ENCODE measurements at places on chromosomes 7 and 10.
A peak's percentile ranks its signal among the peaks of the same experiment; 100 is the strongest.

DNA sequence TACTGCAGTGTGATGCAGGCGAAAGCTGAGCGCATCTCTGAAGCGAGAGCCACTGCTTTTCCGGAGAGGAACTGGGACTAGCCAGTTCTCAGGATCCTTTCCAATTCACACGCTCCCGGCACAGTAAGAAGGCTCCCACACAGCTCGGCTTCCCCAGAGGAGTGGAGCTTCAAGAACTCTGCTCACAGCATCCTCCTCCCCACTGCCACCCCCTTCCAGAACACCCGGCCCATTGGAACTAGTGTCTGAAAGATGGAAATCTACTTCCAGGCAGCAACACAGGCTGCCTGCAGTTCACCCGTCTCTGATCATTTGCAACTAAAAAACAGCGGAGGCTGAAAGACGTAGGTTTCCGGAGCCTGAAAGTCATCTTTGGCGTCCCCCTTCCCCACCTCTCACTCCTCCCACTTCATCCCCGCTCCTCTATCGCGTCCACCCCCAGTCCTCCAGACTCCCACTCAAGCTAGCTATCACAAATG is at the start of gene DGKB:
TSS of gene DGKB (minus strand) at position 163 of the 479 bp plus-strand sequence.
- peak; percentile 50 for DNase-seq

DNA sequence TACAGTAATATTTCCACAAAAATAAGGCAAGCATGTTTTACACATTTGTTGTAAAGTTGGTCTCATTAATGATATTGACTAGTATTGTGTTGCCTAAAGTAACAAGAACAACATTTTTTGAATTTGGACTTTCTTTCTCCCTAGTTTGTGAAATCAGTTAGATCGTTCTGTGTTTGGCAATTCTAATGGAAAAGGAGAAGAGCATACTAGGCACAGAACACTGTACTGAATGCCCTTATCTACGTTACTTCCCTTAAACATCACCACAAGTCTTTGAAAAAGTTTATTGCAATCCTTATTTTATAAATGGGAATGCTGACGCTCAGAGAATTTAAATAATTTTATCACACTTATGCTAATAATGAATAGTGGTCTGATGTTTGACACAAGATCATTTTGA is 372.2 kb downstream of the EXOC4 start:
- DNase-seq = no peak

DNA sequence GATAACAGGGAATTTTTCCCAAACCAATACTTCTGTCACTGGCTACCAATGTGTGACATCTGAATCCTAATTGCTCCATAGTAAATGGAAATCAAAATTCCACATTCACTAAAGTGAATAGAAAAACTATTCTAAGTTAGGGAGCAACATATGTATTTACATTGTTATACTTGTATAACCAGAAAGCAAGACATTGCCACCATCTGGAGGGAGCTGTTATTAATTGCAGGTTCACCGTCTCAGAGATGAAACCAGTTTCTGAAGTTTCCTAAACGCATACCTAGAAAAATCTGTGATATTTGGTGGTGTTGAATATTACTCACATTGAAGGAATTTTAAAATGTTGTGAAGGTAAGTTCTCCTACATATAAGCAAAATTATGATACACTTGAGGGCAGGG is 390.1 kb downstream of the NXPH1 start:
- no peak for DNase-seq

DNA sequence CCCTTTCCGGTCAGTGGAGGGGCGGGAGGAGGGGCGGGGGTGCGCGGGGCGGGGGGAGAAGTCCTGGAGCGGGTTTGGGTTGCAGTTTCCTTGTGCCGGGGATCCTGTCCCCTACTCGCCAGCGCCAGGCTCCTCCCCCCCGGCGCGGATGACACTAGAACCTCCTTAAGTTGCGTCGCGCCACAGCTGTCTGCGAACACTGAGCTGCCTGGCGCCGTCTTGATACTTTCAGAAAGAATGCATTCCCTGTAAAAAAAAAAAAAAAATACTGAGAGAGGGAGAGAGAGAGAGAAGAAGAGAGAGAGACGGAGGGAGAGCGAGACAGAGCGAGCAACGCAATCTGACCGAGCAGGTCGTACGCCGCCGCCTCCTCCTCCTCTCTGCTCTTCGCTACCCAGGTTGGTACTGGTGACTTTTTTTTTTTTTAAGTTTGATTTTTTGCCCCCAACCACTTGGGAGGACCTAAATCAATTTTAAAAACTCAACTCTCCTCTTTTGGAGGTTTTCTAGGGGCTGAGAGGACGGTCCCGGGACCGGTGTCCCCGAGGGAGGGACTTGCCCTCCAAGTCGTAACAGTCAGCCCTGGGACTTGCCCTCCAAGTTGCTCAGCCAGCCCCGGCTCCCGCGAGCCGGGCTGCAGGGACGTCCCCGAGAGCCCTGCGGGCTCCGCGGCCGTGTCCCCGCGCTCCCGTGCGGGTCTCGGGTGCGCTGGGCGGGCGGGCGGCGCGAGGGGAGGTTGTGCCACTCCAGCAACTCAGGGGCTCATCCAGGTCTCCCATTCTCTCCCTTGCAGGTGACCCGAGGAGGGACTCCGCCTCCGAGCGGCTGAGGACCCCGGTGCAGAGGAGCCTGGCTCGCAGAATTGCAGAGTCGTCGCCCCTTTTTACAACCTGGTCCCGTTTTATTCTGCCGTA is at the start of gene GATA3:
TSS of gene GATA3 (plus strand) at position 195 of the 914 bp plus-strand sequence. CDS start 968 bp downstream, outside the sequence.
- DNase-seq = peak; percentile 42

DNA sequence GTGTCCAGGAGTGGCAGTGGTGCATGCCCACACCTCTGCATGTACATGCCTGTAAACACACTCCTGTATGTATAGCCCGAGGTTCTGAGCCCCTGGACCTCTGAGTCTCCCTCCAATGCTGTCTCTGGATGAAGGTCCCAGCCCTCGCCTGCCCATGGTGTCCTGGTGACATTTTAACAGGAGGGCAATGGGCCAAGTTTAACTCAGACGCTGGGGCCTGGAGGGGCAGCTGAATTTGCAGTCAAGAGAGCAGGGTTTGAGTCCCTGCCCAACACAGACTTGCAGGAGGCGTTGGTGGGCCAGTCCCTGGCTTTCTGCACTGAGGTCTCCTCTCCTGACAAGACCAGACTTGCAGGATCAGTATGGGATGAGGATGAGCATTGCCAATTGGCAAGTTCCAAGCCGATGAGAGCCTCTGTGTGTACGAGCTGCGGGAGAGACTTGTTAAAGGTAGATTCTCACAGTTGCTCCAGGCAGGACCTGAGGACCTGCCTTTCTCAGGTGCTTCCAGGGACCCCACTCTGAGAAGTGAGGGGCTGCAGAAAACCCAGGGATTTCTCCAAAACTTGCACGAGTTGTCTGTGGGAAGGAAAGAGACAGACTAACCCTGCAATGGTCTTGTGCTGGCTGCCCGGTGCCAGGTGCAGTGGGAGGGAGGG is 141.9 kb downstream of the ELFN1 start:
- no peak for DNase-seq

DNA sequence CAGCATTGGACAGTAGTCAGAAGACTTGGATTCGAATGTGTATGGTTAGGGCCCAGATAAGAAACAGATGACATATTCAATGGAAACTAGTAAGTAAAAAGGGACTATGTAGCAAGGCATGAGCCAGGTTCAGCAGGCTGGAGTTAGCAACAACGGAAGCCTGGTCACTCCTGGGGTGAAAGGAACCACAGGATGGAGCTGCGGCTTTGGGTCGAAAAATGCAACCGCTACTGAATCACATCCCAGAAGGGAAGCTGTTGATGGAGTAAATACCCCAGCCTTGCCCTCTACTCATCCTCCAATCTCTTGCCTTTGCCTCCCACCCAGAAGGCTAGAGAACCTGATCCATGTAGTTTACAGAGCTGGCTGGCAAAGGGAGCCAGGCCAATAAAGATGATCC is 37.5 kb upstream of the EGR2 start:
- no peak for DNase-seq

- peak; percentile 15 for DNase-seq
Observed at GRCh38 chr7:66452165-66452564, 176.5 kb upstream of the KCTD7 start.

DNA sequence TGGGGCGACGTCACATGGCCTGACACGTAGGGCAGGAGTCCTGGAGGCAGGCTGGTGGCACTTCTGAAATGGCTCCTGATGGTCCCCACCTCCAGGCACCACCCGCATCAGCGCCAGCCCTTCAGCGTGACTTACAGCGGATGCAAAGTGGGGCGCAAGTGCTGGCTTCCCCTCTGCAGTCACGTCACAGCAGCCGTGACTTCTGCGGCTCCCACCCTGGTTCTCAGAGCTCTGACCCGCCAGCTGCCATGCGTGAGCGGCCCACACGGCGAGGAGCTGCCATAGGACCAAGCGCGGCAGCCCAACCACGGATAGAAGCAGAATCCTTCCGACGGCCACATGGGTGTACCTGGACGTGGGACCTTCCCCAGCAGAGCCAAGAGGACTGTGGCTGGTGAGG is 159.0 kb downstream of the ELFN1 start:
- no peak for DNase-seq

GRCh38 chr7:125425506-125425905 is 495.9 kb upstream of the POT1 start:
- no peak for DNase-seq

GRCh38 chr10:70765794-70766594 is 19.2 kb downstream of the TBATA start:
- DNase-seq = no peak

- DNase-seq = no peak
Observed at GRCh38 chr7:119132436-119132835, 907.9 kb downstream of the ANKRD7 start.

GRCh38 chr7:73966062-73966940 is 61.7 kb upstream of the ELN start:
- DNase-seq = no peak

- DNase-seq = no peak
Observed at GRCh38 chr10:102619281-102619981, 24.8 kb upstream of the TRIM8 start.

GRCh38 chr7:87452279-87452678 is 23.2 kb downstream of the ABCB4 start:
- DNase-seq = no peak

DNA sequence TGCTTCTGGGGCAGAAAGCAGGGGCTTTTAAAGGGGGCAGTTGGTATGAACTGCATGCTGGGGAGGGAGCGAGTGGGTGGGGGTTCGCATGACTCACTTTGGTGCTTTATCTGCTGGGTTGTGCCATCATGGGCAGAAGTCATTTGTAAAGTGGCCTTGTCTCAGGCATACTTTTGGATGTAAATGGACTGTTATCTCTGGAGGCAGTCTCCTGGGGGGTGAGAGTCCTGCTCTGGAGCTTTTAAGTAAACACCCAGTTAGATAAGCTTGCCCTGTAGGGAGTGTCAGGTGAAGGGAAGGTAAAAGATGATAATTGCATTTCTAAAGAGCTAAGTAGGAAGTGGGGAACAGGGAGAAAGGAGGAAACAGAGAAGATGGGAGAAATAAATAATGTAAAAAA is 1.6 kb upstream of the GSTO1 start:
- no peak for DNase-seq

DNA sequence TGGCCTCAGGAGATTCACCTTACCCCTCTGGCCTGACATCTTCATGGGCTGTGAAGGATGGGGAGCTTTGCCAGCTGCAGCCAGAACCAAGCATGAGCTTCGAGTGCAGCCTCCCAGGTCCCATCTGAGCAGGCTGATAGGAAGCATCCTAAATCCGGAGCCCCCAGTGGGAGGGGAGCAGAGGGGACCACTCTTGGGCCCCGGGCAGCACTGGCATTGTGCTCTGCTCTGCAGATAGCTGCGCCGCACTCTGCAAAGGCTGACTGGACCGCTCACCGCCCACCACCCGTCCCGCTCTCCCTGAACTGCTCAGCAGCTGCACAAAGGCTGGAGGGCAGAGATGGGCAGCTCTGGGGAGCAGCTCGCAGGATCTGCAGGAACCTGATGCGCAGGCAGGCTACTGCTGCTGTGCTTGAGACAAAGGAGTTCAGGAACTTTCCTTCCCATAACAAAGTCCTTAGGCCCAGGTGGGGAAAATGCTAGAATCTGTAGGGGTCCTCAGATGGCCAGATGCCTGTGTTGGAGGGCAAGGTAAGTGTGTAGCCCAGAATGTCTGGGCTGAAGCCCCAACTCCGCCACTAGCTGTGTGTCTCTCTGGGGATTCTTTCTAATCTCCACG is 51.8 kb downstream of the ARHGAP22 start:
- DNase-seq = no peak

- no peak for DNase-seq
Observed at GRCh38 chr7:21920936-21921335, 24.8 kb downstream of the CDCA7L start.

DNA sequence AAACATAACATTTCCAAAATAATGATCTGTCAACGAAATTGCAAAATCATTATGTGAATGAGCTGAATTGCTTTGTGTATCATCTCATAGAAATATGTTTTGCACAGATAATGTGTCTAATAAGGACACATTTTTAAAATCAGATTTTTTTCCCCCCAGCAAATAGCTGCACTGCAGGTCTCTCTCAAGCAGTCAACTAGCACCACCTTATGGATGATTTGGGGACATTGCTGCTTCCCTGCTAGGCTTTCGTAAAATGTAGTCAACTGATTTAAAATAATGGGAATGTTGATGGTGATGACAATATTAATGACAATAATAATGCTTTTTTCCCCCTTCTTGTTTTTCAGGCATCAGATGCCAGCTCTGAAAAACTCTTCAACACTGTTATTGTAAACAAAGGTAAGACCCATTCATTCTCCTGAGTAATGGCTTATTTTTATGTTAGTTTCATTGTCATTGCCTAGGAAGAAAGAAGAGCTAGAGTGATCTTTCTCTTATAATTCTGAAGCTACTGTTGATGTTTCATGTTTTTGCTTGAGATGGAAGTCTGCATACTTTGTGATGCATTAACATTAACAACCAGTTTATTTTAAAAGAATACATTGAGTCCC is 433.6 kb upstream of the GALNT17 start:
- DNase-seq = peak; percentile 72

GRCh38 chr7:130266258-130266960 is at the start of gene CPA2:
Gene CPA2, plus strand, starts transcription at chr7:130266863. Its CDS starts 19 bp downstream, at chr7:130266882.
- no peak for DNase-seq

GRCh38 chr7:1253681-1254181 is 21.1 kb downstream of the UNCX start:
- no peak for DNase-seq

GRCh38 chr10:112349521-112350085 is 24.3 kb upstream of the ACSL5 start:
- DNase-seq = no peak

DNA sequence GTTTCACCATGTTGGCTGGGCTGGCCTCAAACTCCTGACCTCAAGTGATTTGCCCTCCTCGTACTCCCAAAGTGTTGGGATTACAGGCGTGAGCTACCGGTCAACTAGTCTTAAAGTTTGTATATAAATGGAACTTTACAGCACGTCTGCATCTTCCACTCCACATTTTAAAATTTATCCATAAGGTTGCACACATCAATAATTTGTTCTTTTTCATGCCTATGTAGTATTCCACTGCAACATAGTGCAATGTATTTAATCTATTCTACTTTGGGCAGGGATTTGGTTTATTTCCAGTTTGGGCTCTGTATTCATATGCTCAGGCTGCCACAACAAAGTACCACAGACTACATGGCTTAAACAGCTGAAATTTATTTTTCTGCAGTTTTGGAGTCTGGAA is 90.0 kb downstream of the NPTX2 start:
- DNase-seq = no peak

GRCh38 chr10:4127518-4128315 is 342.7 kb upstream of the KLF6 start:
- DNase-seq = no peak

- peak; percentile 5 for DNase-seq
Observed at GRCh38 chr7:19707240-19707639, 1.6 kb downstream of the POLR1F start.

Data from fibroblast of skin of back (primary cell).